Calu3 (cell line): ENCODE measurements at places on chromosomes 6 and 20. TPM values are rescaled to one million over a fixed set of nuclear protein-coding genes. Genes with fewer than 3 reads are reported as not detected.

DNA sequence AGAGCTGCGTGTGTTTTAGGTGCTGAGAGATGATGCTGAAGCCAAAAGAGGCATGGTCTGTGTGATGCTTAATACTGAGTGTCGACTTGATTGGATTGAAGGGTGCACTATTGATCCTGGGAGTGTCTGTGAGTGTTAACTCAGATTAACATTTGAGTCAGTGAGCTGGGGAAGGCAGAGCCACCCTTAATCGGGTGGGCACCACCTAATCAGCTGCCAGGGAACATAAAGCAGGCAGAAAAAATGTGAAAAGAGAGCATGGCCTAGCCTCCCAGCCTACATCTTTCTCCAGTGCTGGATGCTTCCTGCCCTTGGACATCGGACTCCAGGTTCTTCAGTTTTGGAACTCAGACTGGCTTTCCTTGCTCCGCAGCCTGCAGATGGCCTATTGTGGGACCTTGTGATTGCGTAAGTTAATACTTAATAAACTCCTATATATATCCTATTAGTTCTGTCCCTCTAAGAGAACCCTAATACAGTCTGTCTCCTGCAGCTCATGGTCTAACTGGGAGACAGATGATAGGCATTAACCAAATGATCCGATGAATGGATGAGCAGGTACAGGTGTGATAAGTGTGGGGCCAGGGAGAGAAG lies 91.6 kb downstream of the TFAP2C start:
- DNase-seq, result no peak

GRCh38 chr6:111854683-111855082 lies 18.6 kb downstream of the FYN start:
- DNase-seq, result no peak

DNA sequence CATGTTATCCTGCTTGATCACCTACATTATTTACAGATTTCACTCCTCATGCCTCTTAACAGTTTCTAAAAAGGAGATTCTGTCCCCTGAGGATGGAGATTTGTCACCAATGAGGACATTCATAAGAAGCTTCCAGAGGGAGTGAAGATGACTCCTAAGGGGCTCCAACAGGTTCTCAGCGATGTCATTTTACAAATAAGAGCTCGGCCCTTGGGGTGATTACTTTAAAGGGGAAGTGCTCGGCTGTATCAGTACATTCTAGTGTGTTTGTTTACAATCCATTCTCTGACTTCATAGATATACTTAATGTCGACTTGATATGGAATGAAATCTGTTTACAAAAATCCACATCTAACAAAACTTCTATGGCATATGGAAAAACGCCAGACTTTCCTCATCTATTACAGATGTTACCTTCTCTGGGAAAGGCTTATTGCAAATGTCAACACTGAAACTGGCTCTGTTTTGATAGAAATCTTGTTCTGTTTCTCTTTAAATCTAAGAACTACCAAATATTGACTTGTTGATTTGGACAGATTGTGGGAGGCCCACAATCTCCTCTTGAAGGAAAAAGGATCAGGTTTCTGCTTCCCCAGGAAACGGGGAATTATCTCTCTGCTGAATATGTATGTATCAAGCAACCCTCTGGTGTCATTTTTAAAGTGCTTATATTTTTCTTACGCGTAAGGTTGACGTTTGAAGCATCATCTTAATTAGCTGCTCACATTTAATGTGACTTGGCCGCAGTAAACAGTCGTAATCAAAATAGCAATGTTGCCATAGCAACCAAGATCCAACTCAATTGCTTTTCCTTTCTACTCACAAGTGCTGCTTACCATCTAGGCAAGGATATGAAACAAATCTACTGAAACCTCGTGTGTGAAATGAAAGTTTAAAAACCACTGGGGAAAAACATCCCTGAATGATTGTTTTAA lies 95.7 kb downstream of the SHLD1 start:
- DNase-seq, result no peak

DNA sequence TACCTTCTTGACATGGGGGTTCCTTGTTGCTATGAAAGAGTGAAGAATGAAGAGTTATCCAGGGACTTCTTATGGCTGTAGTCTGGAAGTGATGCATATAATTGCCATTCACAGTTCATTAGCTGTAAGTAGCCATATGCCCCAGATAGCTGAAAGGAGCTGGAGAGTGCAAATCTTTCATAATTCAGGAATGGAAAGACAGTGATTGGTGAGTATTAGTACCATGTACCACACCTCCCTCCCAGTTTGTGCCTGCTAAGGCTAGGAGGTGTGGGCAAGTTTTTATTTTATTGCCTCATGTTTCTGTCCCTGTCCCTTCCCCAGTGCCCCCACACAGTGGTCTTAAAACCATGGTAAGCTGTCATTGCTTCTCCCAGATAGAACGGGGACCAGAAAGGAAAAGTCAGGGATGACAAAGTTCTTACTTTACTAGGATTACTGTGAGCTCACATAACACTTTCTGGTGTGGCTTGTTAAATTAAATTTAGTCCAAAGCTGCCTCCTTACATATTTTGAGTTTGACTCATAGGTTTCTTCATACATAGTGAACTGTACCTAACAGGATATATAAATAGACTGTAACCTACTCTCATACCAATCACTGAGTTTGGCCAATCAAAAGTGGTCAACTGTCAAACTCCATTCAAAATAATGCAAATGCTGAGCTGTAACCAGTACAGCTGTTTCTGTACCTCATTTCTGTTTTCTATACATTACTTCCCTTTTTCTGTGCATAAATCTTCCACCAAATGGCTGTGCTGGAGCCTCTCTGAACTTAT lies 119.4 kb downstream of the RFPL4B start:
- DNase-seq, result no peak

DNA sequence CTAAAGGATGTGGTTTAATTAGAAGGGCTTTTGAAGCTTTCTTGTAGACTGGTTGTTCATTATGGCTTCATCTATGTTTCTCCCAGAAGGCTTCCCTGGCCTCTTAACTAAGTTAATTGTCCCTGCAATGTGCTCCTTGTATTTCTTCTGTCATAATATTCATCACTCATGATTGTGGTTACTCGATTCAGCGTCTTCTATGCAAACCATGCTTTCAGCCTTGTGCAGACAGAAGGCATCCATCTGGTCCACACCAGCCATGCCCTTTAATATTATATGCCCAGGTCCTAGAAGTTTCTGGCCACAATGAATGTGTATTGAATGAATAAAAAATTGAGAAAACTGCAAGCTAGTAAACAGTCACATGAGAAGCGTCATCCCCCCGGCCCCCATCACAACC lies 163.2 kb downstream of the KHDC1L start:
- no peak for DNase-seq

- no peak for DNase-seq
These were observed 1.5 kb upstream of the TUBB2B start for GRCh38 chr6:3228771-3229565.

DNA sequence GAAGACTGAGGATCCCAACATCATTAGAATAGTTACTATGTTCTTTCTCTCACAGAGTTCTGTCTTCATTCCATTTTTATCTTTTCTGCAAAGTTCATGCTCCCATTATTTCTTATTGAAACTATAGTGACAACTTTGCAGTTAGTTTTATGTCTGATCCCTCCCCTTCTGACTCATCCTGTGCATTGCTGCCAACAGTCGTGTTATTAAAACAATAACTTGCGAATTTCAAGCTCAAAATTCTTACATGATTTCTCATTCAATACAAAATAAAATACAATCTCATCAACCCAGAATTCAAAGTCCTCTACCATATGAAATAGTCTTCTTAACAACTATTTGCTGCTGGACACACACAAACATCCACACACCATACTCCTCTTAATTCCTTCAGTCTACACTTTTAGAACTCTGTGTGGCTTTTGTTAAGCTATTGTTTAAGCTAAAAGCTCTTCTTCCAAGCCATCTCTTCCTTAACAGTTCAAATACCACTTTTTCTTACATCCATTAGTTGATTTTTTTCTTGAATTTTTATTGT lies 261.4 kb upstream of the IRAK1BP1 start:
- no peak for DNase-seq

- no peak for DNase-seq
These were observed 6.4 kb downstream of the ZSWIM3 start for GRCh38 chr20:45863543-45864470.

GRCh38 chr20:62887860-62888239 lies 26.2 kb upstream of the TCFL5 start:
- no peak for DNase-seq

DNA sequence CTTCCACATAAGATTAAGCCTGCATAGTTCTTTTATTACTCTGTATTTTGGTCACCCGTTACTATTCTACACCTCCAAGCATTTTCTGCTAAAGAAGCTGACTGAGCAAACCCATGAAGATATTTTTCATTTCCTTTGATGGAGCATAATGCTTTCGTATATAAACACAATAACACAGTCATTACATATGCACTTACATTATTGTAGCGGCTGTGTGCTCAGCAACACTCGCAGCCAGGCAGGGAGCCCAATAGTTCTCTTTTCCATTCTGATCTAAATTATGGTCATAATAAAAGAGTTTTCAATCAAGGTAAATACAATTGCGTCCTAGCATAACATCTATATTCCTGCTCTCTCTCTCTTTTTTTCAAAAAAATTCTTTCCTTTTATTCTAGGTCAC lies 69.6 kb upstream of the TFB1M start:
- no peak for DNase-seq

GRCh38 chr20:40494248-40494647 lies 194.8 kb downstream of the MAFB start:
- DNase-seq, result no peak

- DNase-seq, result no peak
These were observed 223.6 kb downstream of the TTLL2 start for GRCh38 chr6:167548451-167548850.

GRCh38 chr20:33532753-33533459 lies 43.0 kb downstream of the CBFA2T2 start:
- DNase-seq, result no peak

DNA sequence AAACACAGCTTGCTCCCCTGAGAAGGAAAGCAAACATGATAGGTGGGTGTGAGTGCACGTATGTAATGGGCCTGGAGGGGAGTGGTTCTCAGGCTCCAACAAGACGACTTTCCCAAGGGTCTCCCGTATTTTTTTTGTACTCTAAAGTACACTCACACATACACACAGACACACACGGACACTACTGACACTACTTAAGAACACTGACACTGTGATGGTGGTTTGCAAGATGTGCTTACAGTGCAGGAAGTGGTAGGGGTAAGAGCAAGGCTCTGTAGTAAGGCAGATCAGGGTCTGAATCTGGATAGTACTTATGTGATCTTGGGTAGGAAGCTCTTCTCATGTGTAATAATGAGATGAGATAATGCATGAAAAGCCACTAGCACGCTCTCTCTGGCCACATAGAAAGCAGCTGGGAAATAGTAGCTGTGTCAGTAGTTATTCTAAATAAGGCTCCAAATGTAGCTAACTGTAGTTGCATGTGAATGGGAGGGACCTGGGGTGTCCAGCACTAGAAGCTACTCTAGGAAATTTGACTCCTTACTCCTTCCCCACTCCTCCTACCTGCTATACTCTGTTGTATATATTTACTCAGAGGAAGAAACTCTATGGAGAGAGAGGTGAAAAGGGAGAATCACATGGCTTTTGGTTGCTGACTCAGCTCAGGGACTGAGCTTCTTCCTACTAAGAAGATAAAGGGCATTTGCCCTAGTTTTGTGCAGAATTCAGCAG lies 8.4 kb upstream of the ZBTB24 start:
- DNase-seq, result no peak

- DNase-seq, result peak; percentile 49
These were observed 19.4 kb upstream of the MRGBP start for GRCh38 chr20:62776692-62777527.

DNA sequence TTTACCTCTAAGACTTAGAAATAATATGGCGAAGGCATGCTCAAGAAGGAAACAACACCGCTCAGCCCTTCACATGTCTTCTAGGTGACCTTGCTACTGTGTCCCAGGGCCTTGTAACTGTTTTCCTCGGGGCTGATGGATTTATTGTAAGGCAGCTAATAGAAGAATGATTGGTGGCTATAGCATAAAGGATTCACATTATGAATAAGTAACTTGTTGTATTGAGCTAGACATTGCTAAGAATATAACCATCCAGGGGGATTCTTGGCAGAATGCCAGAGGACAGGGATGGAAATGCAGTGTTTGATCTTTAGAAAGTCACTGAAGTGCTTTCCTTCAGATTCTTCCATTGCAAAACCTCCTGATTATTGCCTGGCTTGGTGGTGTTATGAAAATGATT lies 54.9 kb downstream of the PLEKHG1 start:
- DNase-seq, result no peak

- DNase-seq, result peak; percentile 10
These were observed 1.9 kb upstream of the BMP2 start for GRCh38 chr20:6765469-6766058.

DNA sequence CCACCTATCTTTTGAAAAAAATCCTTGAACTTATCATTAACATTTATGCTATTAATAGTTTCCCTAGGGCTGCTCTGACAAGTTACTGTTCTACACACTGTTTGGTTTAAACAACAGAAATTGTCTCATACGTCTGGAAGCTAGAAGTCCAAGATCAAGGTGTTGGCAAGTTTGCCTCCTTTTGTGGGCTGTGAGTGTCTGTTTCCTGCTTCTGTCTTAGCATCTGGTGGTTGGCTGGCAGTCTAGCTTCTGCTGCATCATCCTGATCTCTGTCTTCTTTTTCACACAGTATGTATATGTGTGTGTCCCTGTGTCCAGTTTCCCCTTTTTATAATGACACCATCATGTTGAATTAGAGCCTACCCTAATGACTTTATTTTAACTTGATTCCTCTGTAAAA lies 154.8 kb downstream of the RPS12 start:
- no peak for DNase-seq

- no peak for DNase-seq
These were observed 162.5 kb downstream of the DLL1 start for GRCh38 chr6:170128346-170128745.

DNA sequence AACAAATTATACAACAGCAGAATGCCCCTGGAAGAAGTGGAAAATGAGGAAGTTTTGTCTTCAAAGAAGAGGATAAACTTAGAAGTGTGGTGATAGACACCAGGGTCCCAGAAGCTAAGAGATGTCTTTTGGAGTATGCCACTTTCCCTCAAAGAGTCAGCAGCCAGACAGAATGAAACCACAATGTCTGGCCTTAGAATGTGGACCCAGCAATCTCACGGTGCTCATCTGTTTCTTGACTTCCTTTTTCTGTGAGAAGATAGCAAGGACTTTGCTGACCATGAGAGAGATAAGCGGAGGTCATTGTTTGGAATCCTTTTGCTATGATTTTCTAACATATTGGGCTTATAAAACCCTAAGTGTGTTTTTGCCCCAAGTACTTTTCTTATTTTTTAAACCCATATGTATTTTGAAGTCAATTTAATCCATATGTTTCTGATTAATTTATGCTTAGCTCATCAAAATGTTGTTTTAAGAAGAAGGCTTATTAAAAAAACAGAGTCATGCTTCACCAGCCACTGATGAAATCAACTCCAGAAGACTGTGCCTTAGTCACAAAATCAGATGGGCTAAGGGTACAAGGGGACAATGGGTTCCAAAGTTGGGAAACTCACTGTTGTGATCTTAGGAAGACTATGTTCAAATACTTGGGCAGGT lies 451.2 kb upstream of the JAG1 start:
- DNase-seq, result no peak

Gene HLA-B
- total RNA-seq, result 1,078 and 2,594 TPM in 2 replicates

Gene VARS2
- total RNA-seq, result 33.0 and 34.2 TPM in 2 replicates

Gene GLP1R
- 4.8 and 10.2 TPM in 2 replicates for total RNA-seq

Gene TBX18
- total RNA-seq, result 48.5 and 49.2 TPM in 2 replicates

Gene OTOR
- total RNA-seq, result not detected in 2 replicates

Gene BPIFB1
- total RNA-seq, result 8.5 and 9.2 TPM in 2 replicates

Gene HLA-DPA1
- 29.2 and 46.4 TPM in 2 replicates for total RNA-seq

Gene ADGRB3
- total RNA-seq, result 0.09 and 0.44 TPM in 2 replicates

Gene WFDC12
- total RNA-seq, result not detected in 2 replicates

Gene SLC17A4
- total RNA-seq, result 1.9 and 3.4 TPM in 2 replicates

Gene DEFB119
- total RNA-seq, result not detected in 2 replicates

Gene CEP162
- 6.3 and 8.2 TPM in 2 replicates for total RNA-seq
